Stimulated activated CD4-positive, alpha-beta T cell treated with anti-CD3 and anti-CD28 coated beads, TNF-alpha, amount 100 ng/mL, for 24 hours (primary cell): ENCODE measurements at places on chromosomes 11 and 22.

GRCh38 chr22:49886346-49887063 lies 31.7 kb downstream of the ALG12 start:
- DNase-seq: no peak

- peak; percentile 60 for DNase-seq
Observed at GRCh38 chr11:118216621-118217481, 8.0 kb downstream of the JAML start.

DNA sequence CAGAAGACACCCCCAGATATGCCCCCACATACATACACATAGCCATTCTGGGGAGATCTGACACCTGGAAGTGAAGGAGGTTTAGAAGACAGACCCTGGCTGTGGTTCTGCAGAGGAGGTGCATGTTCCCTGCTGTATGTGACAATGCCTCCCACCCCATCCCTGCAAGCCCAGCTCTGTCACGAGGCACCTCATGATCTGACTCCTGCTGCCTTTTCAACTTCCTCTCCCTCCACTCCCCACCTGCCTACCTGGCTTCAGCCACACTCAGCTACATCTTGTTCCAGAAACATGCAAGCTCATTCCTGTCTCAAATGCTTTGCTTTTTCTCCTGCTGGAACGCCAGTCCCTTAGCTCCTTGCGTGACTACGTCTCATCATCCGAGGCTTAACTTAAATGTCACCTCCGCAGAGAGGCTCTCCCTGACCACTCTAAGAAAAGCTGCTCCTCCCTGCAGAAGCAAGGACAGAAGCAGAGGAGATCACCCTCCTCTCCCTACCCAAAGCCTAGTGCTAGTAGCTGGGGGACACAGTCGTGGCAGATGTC lies 114.5 kb downstream of the FEZ1 start:
- DNase-seq: no peak

DNA sequence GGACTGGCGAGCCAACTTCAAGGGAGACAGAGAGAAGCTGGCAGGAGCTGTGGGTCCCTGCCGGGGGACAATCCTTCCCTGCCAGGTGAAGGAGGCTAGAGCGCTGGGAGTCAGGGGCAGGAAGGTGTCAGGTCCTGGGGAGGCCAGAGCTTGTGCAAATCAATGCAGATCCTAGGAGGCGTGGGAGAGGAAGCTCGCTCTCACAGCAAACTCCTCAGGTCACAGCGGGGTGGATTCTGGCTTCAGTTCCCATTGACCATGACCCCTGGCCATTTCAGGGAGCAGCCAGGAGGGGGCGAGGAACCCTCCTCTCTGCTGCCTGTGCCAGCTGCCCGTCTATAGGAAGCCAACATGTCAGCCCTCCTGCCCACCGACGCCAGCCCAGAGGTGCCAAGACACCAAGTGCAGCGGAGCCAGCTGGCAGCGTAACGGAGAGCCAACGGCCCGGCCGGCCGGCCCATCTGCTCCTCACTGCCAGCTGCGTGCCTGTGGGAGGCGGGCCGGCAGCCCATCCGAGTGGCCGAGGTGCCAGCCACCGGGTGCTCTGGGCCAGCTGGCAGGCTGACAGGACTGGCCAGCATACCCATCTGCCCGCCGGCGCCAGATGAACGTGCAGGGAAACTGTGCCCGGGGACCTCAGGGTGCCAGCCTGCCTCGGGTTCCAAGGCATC lies 374.8 kb downstream of the MIAT start:
- no peak for DNase-seq

DNA sequence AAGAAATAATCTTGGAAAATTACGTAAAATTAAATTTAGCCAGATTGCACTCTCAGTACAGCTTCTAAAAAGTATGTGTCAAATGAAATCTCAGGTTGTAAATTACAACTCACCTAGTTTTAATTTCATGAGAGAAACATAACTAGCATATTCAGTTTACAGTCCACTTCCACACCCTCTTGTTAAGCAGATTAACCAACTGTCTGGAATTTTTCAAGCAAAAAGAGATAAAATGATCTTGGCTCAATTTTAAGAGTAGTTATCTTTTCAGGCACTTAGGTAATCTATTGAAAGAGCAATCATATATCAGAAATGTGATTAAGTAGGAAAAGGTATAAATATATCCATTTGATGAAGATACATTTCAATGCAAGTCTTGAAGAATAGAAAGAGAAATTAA lies 928.4 kb upstream of the CCDC90B start:
- no peak for DNase-seq

- no peak for DNase-seq
Observed at GRCh38 chr11:61626580-61627380, 45.9 kb upstream of the SYT7 start.

DNA sequence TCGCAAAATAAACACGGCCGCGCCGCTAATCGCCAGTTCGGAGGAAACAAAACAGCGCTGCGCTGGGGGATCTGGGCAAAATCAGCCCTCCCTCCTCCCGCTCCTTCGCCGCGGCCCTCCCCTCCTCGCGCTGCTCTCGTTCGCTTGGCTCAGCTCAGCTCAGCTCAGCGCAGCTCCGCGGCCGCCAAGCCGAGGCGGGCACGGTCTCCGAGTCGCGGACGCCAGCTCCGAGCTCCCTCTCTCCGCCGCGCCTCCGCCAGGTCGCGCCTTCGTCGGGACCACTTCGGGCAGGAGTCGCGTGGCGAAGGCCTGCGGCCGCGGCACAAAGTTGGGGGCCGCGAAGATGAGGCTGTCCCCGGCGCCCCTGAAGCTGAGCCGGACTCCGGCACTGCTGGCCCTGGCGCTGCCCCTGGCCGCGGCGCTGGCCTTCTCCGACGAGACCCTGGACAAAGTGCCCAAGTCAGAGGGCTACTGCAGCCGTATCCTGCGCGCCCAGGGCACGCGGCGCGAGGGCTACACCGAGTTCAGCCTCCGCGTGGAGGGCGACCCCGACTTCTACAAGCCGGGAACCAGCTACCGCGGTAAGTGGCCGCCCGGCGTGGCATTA lies at the start of gene SPON1:
Gene SPON1, plus strand, starts transcription at position 162 of the 607 bp plus-strand sequence. Its CDS starts 182 bp downstream, at position 344.
- no peak for DNase-seq

DNA sequence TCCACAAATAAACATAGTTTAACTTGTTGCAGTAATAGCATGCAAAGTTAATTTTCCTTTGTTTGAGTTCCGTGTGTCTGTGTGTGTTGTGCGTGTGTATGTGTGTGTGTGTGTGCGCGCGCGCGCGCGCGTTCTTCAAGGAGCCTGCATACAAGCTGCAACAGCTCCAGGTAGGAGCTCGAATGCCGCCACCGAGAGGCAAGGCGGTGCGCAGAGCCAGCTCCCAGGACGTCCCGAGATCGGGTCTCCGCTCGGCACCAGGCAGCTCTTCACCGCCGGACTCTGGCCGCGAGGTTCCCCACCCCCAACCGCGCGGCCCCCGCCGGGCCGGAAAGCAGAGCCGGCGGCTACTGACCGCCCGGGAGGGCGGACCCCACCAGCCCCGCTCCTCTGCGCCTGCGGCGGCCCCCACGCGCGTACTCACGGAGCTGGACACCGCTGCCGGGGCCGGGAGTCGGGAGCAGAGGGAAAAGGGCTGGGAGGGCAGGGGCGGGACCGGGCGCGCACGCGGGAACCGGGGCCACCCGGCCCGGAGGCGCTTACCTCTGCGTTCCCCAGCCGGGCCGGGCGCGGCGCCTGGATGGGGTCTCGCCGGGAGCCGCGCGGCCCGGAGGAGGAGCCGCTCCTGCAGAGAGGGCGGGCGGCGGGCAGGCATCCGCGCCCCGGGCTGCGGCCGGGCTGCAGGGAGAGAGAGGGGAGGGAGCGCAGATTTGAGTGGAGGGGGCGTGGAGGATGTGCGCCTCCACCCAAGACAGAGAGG lies 40.4 kb upstream of the AKIP1 start:
- no peak for DNase-seq

DNA sequence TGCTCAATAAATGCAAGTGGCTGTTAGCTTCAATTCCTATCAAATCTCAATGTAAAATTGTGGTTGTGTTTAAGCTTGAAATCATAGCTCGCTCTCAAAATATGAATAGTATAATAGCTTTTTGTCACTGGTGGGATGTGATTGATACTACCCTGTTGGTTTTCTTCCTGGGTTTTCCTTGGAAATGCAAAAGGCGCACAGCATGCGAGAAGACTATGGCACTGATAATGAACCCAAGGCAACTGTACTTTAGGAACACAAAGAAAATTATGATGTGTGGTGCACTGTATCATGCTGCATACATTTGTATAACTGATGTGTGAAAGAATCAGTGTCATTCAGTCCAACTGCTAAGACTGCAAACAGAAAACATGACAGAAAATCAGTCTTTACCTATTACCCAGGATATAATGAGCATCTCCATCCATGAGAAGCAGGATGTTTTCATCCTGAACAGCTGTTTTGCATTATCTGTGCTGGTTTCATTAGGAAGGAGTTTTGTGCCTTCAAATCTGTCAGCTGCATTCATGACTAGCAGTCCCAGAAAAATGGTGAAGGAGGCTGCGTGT lies 101.2 kb downstream of the TRPC6 start:
- DNase-seq: no peak

- no peak for DNase-seq
Observed at GRCh38 chr22:43885319-43885671, 6.5 kb downstream of the PNPLA5 start.

- DNase-seq: no peak
Observed at GRCh38 chr11:95653680-95654079, 135.9 kb downstream of the FAM76B start.

DNA sequence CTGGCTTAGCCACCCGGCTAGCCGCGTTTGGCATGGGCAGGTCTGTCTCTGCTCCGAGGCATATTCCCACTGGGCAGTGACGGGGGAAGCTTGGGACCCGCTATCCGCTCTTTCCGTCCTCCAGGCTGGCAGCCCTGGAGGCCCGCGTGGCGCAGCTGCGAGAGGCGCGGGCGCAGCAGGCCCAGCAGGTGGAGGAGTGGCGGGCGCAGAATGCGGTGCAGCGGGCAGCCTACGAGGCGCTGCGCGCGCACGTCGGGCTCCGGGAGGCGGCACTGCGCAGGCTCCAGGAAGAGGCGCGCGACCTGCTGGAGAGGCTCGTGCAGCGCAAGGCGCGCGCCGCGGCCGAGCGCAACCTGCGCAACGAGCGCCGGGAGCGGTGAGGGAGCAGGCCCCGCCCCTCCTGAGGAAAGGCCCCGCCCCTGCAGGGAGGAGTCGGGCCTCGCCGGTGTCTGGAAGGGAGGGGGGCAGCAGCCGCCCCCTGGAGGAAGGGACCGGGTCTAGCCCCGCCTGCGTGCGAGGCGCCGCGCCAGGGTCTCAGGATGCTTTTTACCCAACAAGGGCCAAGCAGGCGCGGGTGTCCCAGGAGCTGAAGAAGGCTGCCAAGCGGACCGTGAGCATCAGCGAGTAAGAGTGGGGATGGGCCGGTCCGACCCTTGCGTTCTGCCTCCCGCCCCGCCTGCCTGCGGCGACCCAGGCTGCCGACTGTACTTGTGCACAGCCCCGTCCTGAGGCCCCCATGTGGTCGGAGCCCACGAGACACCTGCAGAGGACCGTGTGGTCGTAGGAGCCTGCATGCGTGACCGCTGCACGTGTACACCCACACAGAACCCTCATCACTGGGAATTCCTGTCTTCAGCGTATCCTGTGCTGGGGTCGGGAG lies 7.9 kb downstream of the ATG16L2 start:
- DNase-seq: peak; percentile 67

- DNase-seq: no peak
Observed at GRCh38 chr22:35070451-35071093, 4.6 kb downstream of the ISX start.

DNA sequence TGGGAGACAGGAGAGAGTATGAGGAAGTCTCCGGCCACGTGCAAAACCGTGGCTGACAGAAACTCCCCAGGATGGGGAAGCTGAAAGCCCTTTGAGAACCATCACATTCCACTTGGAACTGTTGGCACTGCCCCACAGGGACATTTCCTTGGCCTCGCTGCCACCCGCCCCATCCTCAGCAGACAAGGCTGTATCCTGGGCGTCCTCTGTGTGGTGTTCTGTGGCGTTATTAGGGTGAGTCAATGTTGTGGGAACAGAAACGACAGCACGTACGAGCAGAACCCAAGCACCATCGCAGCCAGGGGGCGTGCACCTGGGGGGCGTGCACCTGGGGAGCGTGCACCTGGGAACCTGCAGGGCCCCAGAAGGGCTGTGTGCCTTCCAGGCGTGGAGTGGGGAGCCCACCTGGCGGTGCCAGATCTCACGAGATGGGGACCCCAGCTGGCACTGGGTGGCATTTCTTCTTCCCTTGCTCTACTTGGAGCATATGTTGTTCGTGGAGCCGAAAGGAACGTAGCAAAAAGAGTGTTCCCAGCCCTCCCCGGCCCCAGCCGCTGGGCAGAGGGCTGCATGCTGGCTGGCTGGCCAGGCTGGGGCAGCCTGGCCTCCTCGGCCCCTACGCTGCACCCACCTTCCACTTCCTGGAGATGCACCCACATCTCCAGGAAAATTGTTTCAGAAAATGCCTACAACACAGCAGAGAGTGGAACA lies 35.4 kb downstream of the NFAM1 start:
- no peak for DNase-seq

- DNase-seq: no peak
Observed at GRCh38 chr22:24494528-24495364, at the start of gene UPB1. TSS of gene UPB1 (plus strand) at chr22:24495332. CDS start at chr22:24495404, 72 bp downstream.

- no peak for DNase-seq
Observed at GRCh38 chr22:23626286-23626975, 5.7 kb downstream of the DRICH1 start.

GRCh38 chr22:42799461-42800405 lies 57.3 kb downstream of the ARFGAP3 start:
- DNase-seq: no peak

- no peak for DNase-seq
Observed at GRCh38 chr22:36900880-36901279, 12.5 kb upstream of the CSF2RB start.

- no peak for DNase-seq
Observed at GRCh38 chr11:55658031-55658573, 3.9 kb upstream of the OR4C6 start.

GRCh38 chr11:21142007-21142406 lies 472.6 kb downstream of the NELL1 start:
- DNase-seq: no peak

DNA sequence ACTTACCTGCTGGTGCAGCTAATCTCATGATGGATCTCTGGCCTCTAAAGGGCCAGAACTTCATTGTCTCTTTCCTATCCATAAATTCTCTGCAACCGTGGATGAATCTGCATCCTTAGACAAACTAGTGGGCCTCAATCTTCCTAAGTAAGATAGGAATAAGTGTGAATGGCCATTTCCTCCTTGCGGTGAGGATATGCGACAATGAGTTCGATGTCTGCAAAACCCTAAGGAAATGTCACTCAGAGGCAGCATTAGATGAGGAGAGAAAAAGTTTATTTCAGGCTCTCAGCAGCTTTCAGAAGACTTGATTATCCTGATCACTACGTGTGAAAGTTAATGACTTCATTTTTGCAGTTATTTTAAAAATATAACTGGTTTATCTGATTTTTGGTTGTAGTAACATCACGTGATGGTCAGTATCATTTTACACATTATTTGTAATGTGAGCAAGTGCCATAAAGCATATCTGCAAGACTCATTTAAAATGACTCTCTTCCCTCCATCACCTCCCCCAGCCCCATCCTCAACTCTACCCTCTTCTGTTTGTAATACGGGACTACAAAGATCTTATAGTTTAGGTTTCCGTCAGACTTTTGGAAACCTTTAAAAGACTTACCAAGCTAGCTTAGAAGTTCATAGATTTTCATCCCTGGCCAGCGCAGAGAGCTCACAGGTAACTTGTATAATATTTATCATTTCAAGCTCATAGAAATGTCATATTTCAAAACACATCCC lies 10.2 kb downstream of the GRAP2 start:
- no peak for DNase-seq
